ENCODE measurements at places on chromosomes 13 and 19.

DNA sequence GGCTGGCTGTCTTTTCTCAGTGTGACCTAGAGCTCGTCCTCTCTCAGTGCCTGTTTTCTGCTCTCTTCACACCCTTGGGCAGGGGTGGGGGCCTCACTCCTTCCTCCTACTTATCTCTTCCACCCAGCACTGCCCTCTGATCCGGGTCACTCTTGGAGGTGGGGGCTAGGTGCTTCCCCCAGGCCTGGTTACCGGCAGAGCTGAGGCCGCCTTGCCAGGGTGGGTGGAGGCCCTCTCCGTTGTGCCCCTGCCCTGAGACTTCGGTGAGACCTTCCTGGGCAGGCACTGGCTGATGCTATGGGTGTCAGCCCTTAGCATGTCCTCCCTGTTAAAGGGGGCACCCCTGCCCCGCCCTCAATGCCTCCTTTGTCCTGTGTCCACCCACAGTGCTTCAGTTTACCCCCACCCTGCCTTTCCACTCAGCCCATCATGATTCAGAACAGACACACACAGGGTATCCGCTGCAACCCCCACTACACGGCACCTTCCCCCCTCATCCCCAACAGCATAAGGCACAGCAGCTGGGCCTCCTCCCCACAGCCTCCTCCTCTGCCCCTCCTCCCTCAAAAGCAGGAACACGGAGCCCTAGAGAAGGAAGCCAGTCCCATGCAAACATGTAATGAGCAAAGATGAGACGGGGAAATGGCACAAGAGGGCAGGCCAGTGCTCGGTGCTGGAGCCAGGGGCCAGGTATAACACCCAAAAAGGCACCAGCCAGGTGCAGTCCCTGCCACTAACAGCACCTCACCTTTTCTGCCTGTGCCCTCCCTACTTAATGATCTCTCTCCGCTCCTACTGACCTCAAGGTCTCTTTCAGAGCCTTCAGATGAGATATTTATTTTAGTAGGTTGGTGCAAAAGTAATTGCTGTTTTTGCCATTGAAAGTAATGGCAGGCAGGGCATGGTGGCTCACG lies 9.8 kb downstream of the ZGLP1 start:
- no peak for DNase-seq

DNA sequence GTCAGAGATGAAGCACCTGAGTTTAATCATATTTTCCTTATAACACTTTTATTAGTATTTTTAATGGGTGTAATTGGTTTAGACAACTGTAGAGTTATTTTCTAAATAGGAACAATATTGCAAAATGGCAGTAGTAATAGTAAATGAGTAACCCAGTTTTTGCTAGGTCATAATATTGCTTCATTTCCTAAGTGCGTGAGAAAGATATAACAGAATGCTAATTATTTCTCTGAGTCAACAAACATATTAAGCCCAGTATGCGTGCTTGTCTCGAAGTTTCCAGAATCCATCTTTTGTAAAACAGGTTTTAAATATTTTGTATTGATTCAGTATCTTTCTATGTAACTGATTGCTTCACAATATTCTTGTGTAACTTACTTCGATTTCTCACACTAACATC lies 315.3 kb downstream of the MYO16 start:
- peak; percentile 57 for DNase-seq

- DNase-seq, result no peak
Observed at GRCh38 chr13:97258801-97259200, 36.7 kb downstream of the MBNL2 start.

- no peak for DNase-seq
Observed at GRCh38 chr13:112700291-112701060, 10.6 kb downstream of the ATP11A start.

GRCh38 chr13:36344173-36344572 lies 2.0 kb downstream of the SPART start:
- DNase-seq, result peak; percentile 23

- peak; percentile 13 for DNase-seq
Observed at GRCh38 chr13:113545455-113545930, 39.1 kb upstream of the TFDP1 start.

- no peak for DNase-seq
Observed at GRCh38 chr13:110653271-110653670, 37.9 kb downstream of the NAXD start.

- no peak for DNase-seq
Observed at GRCh38 chr13:63184693-63185092, 1769.0 kb upstream of the PCDH20 start.

DNA sequence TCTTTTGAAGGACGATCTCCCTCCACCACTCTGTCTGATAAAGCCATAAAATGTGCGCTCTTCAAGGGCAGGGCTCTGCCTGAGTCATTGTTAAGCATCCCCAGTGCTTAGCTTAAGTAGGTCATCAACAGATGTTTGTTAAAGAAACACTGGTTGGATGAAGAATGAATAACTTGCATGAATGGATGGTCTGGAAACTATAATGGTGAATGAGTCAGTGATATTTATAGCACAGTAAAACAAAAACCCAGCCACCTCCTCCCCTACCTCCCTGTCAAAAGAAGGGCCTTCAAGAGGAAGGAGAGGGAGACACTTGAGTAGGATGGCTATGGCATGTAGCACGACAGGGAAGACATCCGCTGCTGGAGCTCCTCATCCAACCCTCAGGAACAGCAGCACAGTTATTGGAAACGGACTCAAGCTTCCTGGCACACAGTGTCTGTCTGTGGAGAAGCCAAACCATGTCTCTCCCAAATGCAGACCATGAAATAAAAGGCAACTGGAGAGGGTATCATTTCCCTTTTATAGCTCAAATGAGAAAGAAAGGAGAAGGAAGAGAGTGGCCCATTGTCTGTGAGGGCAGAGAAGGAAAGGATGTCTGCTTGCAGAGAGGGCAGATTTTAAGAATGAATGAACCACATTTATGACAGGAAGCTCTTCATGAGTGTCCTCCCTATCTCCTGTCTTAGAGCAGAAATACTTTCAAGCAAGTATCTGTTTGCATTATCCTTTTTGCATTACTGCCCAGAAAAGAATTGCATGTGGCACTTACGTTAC lies 183.5 kb upstream of the UBL3 start:
- peak; percentile 93 for DNase-seq

- no peak for DNase-seq
Observed at GRCh38 chr19:33406521-33407139, 33.1 kb downstream of the CEBPG start.

GRCh38 chr13:84894749-84895148 lies 904.5 kb downstream of the SLITRK6 start:
- DNase-seq, result no peak

DNA sequence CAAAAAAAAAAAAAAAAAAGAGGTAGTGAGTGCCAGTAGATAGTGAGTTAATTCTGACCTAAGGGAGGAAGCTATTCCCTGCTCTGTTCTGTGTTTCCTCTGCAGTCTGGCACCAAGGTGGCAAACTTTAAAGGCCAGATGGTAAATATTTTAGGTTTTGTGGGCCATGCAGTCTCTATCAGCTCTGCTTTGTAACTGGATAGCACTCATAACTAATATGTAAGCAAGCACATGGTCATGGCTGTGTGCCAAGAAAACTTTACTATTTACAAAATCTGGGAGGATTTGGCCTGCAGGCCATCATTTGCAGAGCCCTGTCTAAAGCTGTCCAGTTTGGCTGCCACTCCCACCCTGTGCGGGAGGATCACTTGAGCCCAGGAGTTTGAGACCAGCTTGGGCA lies 4.3 kb downstream of the PIN1 start:
- DNase-seq, result no peak

DNA sequence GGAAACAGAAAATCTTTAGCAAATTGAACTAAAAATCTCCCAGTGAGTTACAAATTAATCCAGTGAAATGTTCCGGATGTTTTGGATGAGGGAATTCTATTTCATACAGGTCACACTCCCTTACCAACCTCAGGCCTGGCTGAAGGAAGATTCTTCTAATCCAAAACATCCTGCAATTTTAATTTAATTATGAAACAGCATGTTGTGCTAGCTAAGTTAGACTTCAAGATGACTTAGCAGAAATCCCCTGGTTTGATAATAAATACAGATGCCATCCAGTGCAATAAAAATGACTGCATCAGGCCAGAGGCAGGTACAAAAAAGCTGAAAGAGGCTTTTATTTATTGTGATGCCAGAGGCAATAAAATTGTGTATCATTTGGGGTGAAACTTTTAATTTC lies 96.7 kb upstream of the CLDN10 start:
- DNase-seq, result no peak
